ENCODE measurements at places on chromosomes 2 and 18.

DNA sequence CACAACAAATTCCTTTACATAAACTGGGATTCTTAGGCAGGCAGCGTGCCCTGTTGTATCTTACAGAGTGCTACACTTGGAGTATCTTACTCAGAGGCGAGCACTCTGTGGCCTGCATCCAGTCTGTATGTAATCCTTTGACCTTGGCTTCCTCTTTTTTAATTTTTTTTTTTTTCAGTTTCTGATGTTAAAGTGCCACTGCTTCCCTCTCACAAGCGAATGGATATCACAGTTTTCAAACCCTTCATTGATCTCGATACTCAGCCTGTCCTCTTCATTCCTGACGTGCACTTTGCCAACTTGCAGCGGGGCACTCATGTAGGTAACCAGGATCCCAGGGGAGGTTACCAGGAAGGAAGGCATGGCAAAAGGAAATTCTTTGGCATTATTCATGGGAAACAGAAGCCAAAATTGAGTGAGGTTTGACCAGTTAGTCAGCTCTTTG is 40.4 kb downstream of the GRHL1 start:
- no peak for DNase-seq

- no peak for DNase-seq
Observed at GRCh38 chr2:216659276-216659675, 26.1 kb downstream of the IGFBP2 start.

GRCh38 chr2:149871091-149871885 is 283.7 kb upstream of the MMADHC start:
- no peak for DNase-seq

GRCh38 chr2:26574066-26574899 is 66.9 kb downstream of the CIB4 start:
- DNase-seq = no peak

- DNase-seq = no peak
Observed at GRCh38 chr18:77635451-77635850, 385.8 kb downstream of the GALR1 start.

GRCh38 chr2:57536535-57537231 is 509.9 kb upstream of the VRK2 start:
- DNase-seq = no peak

DNA sequence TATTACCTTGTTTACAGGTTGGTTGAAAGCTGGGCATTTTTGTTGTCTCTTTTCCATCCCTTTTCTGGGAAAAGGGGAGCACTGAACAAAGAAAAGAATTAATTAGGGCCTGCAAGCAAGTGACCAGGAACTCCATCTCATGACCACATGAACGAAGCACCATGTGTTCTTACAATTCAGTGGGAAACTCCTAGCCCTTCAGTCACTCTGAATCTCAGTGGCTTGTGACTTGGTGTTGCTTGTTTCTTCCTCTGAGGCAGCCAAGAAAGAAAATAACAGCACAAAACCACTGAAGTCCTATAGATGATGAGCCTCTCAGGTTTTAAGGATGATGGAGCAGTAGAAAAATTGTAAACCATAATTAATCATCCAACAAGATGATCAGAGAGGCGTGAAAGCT is 129.1 kb upstream of the CAB39 start:
- no peak for DNase-seq

DNA sequence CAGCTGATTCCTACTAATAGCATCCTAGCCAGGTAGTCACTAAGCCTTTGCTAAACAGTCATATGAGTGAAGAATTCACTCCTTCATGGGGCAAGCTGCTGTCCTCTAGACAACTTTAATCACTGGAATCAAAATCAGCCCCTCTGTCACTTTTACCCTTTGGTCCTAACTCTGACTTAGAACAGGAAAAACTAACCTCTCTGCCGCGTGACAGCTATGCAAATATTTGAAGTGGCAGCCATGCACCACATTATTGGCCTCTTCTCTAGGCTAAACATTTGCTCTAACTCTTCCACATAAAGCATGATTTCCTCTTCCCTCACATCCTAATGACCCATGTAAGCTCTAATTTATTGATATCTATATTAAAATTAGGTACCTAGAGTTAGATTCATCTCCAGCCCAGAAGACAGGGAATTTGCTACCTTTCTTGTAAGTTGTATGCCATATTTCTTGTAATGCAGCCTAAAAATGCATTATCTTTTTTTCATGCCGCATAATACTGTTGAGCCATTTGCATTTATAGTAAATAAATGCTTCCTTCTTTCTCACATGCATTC is 12.8 kb upstream of the ONECUT2 start:
- DNase-seq = no peak

GRCh38 chr2:84816426-84817026 is 64.4 kb downstream of the TRABD2A start:
- DNase-seq = no peak

DNA sequence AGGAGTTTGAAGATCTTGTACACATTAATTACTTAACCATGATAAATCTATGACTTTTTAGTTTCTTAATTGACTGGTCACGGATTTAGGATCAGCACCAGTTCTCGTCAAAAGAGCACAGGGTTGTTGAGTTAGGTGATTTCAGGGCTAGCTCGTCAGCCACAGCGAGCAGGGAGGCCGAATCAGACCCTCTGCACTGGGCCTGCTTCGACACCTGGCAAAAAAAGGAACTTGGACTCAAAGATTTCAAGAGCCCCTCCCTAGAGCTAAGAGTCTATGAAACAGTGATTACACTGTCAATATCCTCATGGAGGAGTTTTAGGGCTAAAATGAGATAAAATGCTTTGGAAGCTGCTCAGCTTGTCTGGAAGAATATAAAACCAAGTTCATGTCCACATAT is 4.6 kb upstream of the SERTAD2 start:
- DNase-seq = no peak

DNA sequence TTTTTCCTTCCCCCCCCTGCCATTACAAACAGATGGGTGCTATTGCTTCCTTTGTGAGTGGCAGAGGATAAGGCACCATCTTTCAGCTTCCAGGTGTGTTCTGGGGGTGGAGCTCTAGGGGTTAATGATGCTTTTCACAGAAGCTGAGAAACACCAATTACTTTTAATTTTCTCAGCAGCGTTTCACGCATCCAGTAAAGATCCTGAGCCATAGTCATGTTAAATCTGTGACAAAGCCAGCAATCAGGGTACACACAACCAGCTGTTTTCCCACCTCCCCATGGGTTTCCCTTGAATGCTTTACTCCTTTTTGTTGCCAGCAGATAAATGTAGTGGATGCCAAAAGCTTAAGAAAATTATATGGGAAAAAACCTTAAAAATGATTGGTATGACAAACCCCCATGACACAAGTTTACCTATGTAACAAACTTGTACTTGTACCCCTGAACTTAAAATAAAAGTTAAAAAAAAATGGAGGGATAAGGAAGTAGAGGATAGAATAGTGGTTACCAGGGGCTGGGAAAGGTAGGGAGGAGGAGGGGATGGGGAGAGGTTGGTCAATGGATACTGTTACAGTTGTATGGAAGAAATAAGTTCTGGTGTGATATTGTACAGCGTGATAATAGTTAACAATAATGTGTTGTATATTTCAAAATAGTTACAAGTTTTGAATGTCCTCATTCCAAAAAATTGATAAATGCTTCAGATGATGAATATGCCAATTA is 70.0 kb downstream of the ACOXL start:
- no peak for DNase-seq

DNA sequence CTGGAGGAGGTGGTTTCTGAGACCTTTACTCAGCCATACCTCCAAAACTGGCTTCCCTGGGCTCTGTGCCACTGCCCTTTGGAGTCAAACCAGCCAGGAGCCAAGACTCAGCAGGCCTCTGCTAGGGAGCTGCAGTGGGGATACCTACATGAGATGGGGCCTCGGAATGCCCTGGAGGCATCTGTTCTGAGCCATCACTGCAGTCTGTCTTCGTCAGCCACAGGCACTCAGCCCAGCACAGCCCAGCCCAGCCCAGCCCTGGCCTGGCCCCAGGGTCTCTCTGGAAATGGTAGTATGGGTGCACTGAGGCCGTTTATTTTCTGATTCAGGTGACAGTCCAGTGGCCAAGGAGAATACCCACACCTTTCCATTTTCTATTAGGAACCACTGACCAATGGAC is 209.8 kb downstream of the CELF4 start:
- no peak for DNase-seq

- no peak for DNase-seq
Observed at GRCh38 chr2:135257383-135258090, 205.4 kb downstream of the RAB3GAP1 start.

- DNase-seq = no peak
Observed at GRCh38 chr2:8379549-8379948, 302.3 kb upstream of the ID2 start.

- DNase-seq = no peak
Observed at GRCh38 chr2:234198976-234199375, 148.5 kb downstream of the SPP2 start.

GRCh38 chr2:235155163-235155562 is 203.3 kb downstream of the SH3BP4 start:
- no peak for DNase-seq

DNA sequence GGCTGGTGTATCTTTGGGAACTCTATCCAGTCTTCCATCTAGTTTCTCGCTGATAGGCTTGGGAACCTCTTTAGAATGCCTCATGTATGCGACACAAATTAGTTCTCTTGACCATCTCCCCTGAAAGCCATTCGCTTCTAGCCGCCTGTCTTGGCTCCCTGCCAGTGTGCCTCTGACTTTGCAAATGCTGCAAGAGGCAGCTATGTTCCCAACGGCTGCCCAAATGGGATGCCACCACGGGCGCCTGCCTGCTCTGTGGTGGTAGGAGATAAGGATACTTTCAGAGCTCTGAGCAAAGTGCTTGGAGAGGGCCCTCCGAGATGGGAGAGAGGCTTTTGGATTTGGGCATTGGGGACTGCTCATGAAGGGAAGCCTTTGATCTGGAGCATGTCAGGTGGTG is 77.7 kb upstream of the IGFBP5 start:
- DNase-seq = no peak

DNA sequence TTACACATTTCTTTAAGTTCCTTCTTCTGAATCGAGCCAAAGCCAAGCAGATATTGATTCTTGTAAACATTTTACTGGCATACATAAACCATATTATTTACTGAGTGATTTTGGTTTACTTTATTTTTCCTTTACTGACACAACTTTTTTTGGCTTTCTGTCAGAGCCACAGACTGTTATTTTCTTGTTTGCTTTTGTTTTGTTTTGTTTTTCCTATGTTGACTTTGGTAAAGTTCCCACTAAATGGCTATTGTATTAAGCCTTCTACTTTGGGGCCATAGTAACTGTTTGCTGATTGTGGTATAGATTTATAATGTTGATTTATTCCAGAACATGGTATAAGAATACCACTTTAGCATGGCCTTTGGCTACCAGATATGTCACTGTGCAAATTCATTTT is 419.4 kb downstream of the DCDC2C start:
- no peak for DNase-seq

GRCh38 chr2:152115952-152116351 is 17.1 kb upstream of the CACNB4 start:
- no peak for DNase-seq

DNA sequence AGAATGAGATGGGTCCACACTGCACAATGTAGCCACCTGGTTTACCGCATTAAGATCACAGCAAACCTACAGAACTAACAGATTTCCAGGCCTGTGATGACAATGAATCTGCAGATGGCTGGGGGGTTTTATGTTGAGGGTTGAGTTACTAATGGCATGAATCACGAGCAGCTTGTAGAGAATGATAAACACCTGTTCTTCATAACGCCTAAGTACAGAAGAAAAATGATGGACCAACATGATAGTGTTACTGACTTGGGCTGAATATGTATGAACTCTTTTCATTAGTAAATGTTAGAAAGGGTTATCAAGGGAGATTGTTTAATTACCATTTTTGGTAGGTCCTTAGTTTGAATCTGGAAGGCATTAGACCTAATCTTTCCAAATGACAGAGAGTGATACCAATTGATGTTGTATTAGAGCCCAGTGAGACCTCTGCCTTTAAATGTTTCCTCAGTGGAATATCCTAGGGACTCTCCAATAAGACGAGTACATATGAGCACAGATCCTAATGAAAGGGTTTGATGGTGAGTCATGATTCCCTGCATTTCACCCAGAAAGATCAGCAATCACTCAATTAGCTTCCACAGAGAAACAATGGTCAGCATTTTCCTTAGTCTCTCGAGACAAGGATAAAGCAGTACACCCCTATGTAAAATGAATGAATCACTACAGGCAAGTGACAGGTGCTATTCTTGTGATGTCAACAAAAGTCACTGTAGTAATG is 243.8 kb downstream of the DLGAP1 start:
- no peak for DNase-seq

GRCh38 chr2:240898108-240898730 is 2.3 kb upstream of the MAB21L4 start:
- DNase-seq = no peak

- DNase-seq = no peak
Observed at GRCh38 chr18:39846265-39846664, 2108.8 kb upstream of the PIK3C3 start.
